ENCODE measurements at places on chromosomes 2 and 18. TPM values are rescaled to one million over a fixed set of nuclear protein-coding genes. Genes with fewer than 3 reads are reported as not detected.

TSHZ1 gene
- 7.8 TPM for polyA plus RNA-seq

ZSWIM2 gene
- polyA plus RNA-seq, result not detected

REG3A gene
- 3.2 TPM for polyA plus RNA-seq

RALBP1 gene
- 42.3 TPM for polyA plus RNA-seq

CERKL gene
- polyA plus RNA-seq, result 0.09 TPM

TSPYL6 gene
- polyA plus RNA-seq, result not detected
